HT-29 (cell line): ENCODE measurements at places on chromosomes 3 and 15. TPM values are rescaled to one million over a fixed set of nuclear protein-coding genes. Genes with fewer than 3 reads are reported as not detected.

GRCh38 chr15:83559310-83559966 lies 94.5 kb upstream of the ADAMTSL3 start:
- peak; percentile 83 for DNase-seq

DNA sequence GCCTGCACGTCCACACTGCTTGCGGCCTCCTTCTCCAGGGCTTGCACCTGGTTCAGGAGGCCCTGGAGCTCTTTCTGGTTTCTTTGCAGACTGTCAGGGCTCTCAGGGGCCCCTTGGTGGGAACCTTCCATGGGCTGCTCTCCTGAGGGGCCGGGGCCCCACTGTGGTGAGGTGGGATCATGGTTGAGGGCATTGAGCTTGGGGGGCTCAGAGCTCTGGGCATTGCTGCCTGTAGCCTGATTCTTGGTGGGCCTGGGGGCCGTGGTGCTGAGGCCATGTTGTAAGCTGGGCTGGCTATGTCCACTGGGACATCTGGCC lies 7.5 kb downstream of the XIRP1 start:
- DNase-seq: no peak

- peak; percentile 52 for DNase-seq
Measured at GRCh38 chr3:71397046-71397445, 186.5 kb downstream of the FOXP1 start.

- peak; percentile 60 for DNase-seq
Measured at GRCh38 chr15:74723754-74724334, 1.5 kb downstream of the CYP1A1 start.

DNA sequence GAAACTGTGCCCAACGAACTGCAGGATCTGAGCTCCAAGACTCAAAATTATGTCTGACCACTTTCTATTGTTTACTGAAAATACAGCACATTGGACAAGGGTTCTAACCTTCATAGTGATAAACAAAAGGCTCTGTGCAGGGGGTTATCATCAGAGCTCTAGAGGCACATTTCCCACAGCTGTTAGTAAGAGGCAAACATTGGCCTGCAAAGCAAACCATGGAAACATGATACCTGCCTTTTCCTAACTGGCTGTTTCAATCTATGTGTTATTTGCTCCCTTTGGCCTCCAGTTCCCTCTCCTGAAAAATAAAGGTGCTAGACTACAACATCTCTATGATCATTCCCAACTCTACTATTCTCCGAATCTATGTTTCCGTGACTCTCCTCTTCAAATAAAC lies 159.7 kb upstream of the ARHGEF26 start:
- no peak for DNase-seq

DNA sequence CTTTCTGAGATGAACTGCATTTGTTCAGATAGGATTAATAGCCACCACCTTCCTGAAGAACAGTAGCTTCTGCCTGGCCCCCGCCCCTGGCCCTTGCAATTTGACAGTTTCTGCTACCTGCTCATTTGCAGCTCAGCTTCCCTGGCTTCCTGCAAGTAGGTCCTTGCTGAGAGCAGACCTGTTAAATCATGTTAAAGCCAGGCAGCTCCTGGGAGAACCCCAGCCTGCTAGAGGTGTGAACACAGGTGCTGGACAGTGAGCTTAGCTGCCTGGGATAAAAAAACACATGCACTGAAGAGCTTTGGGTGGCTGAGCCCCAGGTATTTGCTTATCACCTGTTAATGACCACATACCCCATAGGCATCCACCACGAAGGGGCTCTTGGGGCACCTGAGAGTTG lies 143.4 kb downstream of the PTPRG start:
- DNase-seq: no peak

DNA sequence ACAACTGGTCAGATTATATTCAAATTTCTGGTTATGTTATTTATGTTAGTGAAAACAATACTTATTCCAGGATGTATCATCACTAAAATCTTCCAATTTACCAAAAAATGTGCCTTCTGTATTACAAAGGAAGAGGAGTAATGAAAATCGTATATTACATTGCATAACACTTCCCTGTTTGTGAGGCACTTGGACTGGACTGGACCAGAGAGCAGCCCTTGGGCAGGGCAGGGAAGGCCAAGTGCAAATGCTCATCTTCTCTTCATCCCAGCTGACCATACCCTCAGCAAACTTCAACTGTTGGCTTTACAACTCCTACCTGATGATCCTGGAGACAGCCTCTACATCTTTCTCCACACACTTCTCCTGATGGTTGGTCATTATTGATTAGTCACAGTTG lies 285.7 kb upstream of the MME start:
- DNase-seq: no peak

DNA sequence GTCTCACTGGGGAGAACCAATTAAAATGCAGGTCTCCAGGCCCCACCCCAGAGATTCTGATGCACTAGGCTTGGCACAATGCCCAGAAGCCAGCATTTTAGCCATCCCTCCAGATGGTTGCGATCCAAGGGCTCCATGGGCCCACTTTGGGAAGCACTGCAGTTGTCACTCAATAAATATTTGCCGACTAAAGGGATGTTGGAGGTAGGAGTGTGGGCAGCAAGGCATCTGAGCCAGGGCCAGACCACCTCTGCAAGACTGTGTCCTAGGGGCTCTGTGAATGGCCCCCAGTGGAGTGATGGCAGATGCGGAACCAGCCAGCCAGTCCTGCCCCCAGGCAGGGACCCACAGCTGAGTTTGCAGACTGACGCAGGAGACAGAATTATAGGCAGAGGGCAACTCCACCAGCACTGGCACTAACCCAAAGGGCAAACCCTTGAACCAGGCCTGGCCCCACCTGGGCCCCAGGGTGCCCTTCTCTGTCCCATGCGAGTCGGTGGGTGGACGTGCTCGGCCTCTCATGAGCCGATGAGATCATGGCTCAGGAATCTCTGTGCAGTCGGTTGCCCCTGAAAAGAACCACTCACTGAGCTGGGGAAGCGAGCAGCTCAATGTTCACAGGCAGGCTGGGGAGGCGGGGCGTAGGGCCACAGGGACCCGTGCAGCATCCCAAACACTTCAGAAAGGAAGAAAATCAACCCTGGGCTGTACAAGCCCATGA lies 49.7 kb downstream of the SEMA5B start:
- no peak for DNase-seq

GRCh38 chr3:192931825-192932224 lies 14.2 kb upstream of the MB21D2 start:
- no peak for DNase-seq

DNA sequence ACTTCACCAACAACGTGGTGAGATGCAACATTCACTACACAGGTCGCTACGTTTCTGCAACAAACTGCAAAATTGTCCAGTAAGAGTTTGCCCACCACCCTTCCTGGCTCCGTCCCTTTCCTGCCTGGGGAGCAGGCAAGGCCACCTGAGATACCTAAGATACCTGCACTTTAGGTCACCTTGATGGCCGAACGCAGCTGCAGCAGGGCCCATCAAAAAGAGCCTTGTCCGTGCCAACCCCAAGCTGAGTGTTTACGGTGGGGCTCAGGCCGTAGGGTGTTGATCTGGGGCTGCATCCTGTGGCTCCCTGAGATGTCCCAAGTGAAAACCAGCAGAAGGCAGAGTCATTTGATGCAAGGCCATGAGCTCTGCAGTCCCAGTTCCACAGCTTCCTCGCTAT lies 23.2 kb downstream of the LOXL1 start:
- DNase-seq: no peak

- no peak for DNase-seq
Measured at GRCh38 chr3:33442190-33442589, 2.0 kb upstream of the UBP1 start.

- DNase-seq: no peak
Measured at GRCh38 chr3:25038922-25039321, 389.1 kb upstream of the RARB start.

DNA sequence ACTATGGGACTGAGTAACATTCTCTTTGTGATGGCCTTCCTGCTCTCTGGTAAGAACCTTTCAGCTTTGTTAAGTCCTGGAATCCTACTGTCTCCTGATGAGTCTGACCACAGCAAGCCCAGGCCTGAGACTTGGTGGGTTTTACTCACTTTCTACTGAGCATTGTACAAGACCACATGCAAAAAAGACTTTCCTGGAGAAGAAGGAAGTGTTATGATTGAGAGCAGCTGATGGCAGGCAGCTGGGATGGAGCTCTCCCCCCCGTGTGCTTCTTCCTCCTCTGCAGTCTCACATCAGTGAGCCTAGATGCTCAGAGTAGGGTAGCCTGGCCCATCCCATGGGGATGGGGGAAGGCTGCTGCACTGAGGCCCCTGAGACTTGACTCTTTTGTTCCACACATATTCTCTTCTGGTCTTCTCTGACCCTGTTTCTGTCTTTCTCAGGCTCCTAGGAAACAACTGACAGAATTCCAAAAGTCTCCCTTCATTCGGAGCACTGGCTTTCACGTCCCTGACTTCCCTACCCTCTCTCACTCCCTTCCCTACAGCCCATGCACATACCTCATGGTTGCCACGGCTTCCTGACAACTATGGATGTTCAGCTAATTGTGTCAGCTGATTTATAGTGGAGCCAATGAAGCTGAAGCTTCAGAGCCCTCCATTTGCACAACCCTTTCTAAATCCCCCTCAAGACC lies 36.6 kb downstream of the CD86 start:
- no peak for DNase-seq

DNA sequence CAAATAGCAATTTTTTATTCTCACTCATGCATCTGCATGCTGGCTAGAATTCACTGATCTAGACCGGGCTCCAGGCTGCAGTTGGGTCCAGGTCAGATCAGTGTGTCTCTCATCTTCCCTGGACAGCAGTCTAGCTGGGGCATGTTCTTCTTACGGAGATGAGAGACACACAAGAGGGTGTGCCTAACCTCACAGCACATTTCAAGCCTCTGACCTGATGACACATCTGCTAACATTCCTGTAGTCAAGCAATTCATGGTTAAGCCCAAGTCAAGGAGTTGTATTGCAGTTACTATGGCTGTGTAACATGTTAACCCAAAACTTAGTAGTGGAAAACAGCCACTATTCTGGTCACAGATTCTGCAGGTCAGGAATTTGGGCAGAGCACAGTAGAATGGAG lies 13.1 kb downstream of the BSN start:
- DNase-seq: no peak

DNA sequence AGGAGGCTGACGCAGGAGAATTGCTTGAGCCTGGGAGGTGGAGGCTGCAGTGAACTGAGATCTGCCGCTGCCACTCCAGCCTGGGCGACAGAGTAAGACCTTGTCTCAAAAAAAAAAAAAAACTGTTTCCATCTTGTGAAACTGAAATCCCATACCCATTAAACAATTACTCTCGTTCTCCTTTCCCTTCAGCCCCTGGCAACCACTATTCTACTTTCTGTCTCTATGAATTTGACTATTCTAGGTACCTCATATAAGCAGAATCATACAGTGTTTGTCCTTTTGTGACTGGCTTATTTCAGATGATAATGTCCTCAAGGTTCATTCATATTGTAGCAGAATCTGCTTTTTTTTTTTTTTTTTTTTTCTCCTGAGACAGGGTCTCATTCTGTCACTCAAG lies 51.5 kb upstream of the UBE2E1 start:
- no peak for DNase-seq

DNA sequence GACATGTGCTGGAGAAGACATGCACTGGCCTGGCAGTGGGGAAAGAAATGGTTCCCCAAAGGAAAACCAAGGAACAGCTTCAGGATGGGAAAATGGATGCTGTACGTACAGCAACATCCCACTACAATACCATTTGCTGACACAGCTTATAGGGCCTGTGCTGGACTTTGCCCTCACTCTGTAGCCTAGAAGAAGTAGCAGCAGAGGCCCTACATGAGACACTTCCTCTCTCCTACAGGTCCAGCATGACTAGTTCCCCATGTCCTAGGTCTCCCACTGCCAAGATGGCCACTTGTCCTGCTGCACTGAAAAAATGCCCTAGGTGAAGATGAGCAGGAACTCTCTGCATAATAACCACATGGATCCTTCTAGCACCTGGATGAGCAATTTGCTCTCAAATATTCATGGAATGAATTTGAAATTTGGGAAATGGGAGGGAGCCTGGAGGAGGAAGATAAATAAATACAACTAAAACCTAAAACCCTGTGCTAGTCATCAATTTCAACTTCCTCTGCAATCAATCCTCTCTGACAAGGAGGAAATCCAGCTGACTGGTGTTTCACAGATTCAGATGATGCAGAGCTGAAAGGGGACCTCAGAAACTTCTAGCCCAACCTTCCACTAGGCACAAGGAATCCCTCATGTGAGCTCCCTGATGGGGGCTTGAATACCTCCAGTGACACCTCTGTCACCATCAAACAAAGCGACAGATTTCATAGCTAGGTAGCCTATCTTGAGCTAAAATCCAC lies 514.3 kb upstream of the PPP2R3A start:
- no peak for DNase-seq

DNA sequence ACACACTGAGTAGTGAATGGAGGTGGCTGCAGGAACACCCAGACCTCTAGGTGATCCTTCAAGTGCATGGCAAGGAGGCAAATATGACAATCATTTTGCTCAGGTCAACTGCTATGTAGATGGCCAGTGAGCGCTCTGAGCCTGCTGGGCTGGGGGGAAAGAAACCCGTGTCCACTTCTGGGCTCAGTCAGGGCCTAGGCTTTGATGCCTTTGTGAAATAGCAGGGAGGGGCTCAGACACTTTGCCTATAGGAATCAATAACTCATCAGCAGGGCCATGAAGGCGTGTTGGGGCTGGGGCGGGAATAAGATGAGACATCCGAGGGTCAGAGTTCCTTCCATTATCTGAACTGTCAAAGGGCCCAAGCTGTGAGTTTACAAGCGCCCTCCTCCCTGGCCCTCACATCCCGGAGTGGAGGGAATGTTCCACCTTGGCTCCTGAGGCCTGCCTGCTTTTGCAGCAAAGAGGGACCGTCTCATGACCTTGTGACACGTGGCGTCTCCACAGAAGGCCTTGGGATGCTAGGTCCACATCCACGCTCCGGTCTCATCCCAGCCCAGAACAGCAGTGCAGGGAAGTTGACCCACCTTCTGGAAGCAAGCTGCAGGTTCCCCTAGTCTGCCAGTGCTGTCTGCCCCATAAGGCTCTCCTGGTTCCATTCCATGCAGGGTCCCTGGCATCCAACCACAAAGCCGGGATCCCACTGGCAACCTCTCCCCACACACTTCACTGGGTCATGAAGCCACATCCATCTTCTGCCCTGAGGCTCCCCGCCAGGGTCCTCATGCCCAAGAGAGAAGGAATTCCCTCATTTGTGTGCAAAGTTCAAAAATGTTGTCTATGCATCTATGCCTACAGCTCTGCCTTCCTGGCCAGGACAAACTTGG lies 78.4 kb downstream of the CHSY1 start:
- DNase-seq: no peak

GRCh38 chr15:85890620-85890980 lies 95.9 kb upstream of the KLHL25 start:
- no peak for DNase-seq

GRCh38 chr15:52234596-52235541 lies 43.7 kb upstream of the GNB5 start:
- DNase-seq: no peak

- DNase-seq: no peak
Measured at GRCh38 chr3:34646911-34647460, 848.6 kb downstream of the PDCD6IP start.

- no peak for DNase-seq
Measured at GRCh38 chr15:43930079-43930478, 103.3 kb downstream of the WDR76 start.

AQR gene
- total RNA-seq: 18.0 and 20.0 TPM in 2 replicates

NOX5 gene
- total RNA-seq: not detected in 2 replicates

ZKSCAN7 gene
- total RNA-seq: not detected in 2 replicates

ABHD6 gene
- 6.1 and 10.5 TPM in 2 replicates for total RNA-seq

THRB gene
- 0.81 and 0.94 TPM in 2 replicates for total RNA-seq

LRCH3 gene
- 30.6 and 36.5 TPM in 2 replicates for total RNA-seq

PLA2G4F gene
- 11.4 and 11.7 TPM in 2 replicates for total RNA-seq

ACVR2B gene
- total RNA-seq: 3.0 and 5.2 TPM in 2 replicates

IL17RE gene
- 13.4 and 17.0 TPM in 2 replicates for total RNA-seq
